Ovary (tissue), 10 donors: ENCODE measurements at places on chromosomes 3 and 15. TPM values are rescaled to one million over a fixed set of nuclear protein-coding genes. Genes with fewer than 3 reads are reported as not detected.

The LRRC3B gene
- 0.65 TPM for total RNA-seq

The KIF7 gene
- total RNA-seq: 4.3 TPM

The MTMR10 gene
- 35.8 TPM for total RNA-seq

The FGD5 gene
- total RNA-seq: 13.0 TPM

The UQCC5 gene
- total RNA-seq: 30.5 TPM

The CLEC3B gene
- total RNA-seq: 13.6 TPM

- no peak for DNase-seq
Measured at GRCh38 chr3:114447950-114448479, 154.2 kb downstream of the TIGIT start.

GRCh38 chr3:10721101-10721500 is 94.9 kb upstream of the SLC6A11 start:
- DNase-seq: no peak

GRCh38 chr3:61875046-61875844 is 313.9 kb downstream of the PTPRG start:
- DNase-seq: no peak

GRCh38 chr3:14555835-14556234 is 15.7 kb upstream of the GRIP2 start:
- no peak for DNase-seq

GRCh38 chr3:151660885-151661284 is 72.8 kb upstream of the AADACL2 start:
- no peak for DNase-seq

- DNase-seq: no peak
Measured at GRCh38 chr15:76866008-76866407, 39.1 kb downstream of the SCAPER start.

- no peak for DNase-seq
Measured at GRCh38 chr3:65706776-65707568, 331.7 kb downstream of the MAGI1 start.

- DNase-seq: no peak
Measured at GRCh38 chr3:115102046-115102445, 45.0 kb downstream of the ZBTB20 start.

DNA sequence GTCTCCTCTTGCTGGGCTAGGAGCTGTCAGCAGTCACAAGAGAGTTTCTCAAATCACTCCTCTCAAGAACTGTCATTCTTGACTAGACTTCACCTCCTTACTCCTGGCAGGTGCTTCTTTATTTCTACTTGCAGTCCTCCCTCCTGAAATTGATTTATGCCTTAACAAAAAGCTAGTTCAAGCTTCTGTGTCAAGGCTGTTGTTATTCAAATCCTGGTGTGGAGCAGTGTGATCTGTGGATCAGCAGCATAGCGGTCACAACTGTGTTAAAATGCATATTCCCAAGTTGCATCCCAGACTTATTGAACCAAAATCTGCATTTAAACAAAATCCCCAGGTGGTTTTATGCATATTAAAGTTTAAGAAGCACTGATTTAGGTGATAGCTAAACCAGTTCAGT is 120.7 kb upstream of the MRPL3 start:
- no peak for DNase-seq

DNA sequence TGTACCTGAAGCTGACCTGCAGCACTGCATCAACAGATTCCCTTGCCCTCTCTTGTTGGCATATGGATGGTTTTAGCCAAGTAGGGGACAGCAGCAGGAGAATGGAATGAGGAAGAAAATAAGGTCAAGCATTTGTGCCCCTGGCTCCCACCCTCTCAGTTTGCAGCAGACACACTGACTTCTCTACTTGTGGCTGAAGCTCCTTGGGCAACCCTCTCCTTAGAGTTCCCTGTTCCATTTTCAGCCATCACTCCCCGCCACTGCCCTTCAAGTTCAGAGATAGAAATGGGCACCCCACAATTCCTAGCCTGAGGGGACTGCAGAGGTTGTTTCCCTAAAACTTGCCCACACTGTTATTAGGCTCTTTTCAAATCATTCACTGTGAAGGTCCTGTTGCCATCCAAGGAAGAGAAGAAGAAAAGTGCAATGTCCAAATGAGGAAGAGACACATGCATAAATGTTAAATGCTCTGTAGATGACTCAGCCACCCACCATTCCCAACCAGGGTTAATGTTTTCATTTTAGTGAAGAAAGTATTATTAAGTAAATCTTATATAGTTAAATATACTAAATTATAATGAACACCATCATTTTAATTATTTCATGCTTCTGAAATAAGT is 295.9 kb upstream of the UBE2E2 start:
- DNase-seq: no peak

DNA sequence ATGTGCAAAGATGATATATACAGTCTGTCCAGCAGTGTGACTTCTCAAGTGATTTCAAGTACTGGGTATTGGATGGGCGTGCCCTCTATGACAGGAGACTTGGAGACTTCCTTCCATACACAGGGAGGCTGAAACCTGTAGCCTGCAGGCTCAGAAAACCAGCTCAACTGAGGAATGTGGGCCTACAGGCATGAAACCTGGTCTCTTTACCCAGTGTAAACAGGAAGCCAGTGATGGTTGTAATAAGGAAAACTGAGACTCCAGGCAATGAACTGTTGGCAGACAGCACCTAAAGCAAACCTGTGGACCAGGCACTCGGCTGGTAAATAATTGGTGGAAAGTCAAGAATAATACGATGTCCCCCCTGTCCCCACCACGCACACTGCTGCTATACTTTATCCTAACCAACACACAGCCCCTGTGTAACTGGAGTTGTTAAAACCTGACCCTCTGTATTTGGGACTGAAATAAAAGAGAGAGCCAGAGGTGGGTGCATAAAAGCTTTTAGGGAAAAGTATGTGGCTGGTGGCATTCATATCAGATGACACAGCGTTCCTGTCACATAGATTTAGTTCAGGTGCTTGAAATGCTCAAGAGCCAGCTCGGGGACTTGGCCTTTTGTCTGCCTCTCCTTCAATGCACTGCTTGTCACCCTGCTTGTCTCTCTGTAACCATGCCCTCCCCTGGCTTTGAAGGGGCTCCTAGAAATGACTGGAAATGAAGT is 144.7 kb downstream of the TPRG1 start:
- no peak for DNase-seq

DNA sequence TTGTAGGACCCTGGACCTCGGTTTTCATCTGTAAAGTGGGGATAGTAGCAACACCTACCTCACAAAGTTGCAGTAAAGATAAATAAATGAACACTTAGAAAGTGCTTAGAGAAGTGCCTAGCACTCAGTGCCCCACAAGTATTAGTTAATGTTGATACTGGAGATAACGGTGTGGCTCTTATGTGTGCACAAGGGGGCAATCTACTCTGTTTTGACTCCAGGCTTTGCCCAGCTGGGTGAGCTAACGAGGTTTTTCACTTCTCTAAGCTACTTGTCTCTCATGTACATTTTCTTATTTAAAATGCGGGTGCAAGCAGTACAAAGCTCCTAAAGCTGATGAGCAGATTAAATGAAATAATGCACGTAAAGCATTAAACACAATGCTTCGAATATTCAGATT is 193.5 kb upstream of the ICE2 start:
- no peak for DNase-seq

DNA sequence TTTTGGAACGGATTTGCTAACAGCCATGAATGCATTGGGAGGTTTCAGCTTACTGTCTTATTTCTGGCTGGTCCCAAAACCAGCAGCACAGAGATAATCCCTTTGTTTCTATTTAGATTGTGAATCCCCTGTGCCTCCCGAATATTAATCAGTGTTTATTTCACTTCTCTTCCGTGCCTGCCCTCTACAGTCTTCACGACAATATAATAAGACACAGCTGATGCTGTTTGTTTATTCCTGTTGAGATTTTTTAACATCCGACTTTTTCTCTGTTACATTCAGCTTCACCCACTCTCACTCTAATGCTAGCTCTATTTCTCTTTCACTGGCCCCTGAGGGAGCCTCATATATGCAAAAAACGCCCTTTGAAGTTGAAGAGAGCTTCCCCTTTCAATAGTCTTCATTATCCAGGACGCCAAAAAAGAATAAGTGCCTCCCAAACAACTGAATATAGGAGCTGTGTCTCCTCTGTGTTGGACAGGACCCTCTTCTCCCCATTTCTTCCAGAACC is 995.3 kb downstream of the ROBO2 start:
- no peak for DNase-seq

- no peak for DNase-seq
Measured at GRCh38 chr3:67662733-67663132, 8.3 kb upstream of the SUCLG2 start.
